ENCODE measurements at places on chromosomes 7 and 10.
A peak's percentile ranks its signal among the peaks of the same experiment; 100 is the strongest.

- no peak for DNase-seq
Observed at GRCh38 chr7:116166156-116166555, 44.2 kb upstream of the TES start.

DNA sequence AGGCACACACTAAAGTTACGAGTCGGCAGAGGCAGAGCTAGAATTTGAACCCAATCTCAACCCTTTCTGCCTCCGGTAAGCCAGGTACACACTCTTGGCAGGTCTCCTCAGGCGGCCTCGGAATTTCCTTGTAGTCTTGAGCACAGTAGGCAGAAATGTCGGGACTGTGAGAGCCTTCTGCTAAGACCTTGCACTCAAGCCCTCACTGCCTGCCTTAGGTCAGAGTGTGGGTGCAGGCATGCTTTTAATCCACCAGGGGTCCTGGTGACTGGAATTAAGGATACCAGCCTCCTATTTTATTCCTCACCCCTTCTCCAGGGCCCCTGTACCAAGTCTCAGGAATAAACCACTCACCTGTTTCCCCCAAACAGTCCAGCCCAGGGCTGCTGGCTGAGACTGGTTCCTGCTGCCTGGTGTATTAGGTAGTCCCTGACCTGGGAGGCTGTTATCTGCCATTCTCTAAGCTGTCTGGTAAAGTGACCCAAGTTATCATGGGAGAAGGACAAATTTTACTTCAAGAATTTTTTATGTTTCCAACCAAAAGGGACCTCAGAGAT is 855 bp downstream of the ATP6V1F start:
- no peak for DNase-seq

DNA sequence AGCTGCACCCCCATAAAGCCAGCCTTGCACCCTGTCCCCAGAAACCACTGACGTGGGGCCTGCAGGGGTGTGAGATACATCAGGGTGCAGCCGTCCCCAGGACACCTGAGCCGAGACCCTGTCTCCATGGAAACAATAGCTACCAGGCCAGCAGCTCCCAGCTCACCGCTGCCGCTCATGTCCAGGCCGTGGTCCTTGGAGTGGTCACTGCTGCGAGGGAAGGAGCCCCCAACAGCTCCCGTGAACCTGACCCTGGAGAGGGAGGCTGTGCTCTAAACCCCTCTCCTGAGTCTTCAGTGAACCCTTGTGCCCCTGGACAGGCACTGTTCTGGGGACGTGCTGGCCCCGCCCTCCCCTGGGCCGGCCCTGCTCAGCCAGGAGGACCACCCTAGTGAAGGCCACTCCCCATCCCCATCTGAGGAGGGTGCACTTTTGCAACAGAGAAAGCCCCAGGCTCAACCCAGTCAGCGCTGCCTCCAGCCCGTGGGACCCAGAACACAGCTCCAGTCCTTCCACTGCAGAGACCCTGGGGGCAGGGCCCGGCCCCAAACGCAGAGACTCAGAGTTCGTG is 19.6 kb upstream of the INPP5A start:
- peak; percentile 63 for DNase-seq

DNA sequence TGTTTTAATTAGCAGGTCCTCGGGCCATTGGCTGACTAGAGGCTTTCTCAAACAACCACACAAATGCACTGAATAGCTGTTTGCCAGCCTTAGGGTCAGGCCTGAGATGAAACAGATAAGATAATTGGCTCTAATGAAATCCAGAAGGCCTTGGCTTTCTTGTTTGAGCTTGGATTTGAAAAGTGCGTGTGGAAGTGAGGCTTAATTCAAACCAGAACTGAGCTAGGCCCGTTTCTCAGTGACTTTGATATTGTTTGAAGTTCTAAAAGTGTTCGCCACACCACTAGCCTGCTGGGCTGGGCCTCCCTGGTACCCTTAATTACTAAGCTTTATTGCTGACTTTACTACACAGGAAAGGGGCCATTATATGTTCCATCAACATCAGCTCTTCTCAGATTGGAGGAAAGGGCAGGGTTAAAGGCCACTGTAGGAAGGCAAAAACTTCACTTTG is 270.6 kb downstream of the TWIST1 start:
- DNase-seq, result no peak

GRCh38 chr7:151897161-151897731 is 20.3 kb upstream of the PRKAG2 start:
- DNase-seq, result no peak

GRCh38 chr7:150503155-150503554 is 11.5 kb upstream of the GIMAP7 start:
- DNase-seq, result no peak

DNA sequence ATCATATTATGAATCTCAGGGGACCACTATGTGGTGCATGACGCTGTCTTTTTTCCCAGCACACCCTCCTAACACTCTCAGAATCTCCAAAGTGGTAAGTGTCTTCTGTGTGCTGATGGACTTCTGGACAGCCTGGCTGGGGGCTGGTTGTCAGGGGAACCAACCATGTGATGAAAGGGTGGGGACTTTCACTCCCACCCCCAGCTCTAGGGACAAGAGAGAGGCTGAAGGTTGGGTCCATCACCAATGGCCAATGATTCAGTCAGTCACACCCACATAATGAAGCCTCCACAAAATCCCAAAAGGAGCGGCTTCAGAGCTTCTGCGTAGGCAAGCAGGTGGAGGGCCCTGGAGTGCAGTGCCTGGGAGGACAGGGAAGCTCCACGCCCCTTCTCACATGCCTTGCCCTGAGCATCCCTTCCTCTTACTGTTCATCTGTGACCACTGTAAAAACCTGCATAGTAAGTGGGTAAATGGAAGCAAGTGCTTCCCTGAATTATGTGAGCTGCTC is 44.6 kb downstream of the RASGEF1A start:
- DNase-seq, result no peak

- DNase-seq, result no peak
Observed at GRCh38 chr7:115868369-115868768, 162.2 kb downstream of the TFEC start.

GRCh38 chr7:142642316-142642715 is 107.0 kb upstream of the PRSS1 start:
- DNase-seq, result no peak

- DNase-seq, result no peak
Observed at GRCh38 chr10:81096558-81096957, 558.9 kb downstream of the SH2D4B start.

- DNase-seq, result no peak
Observed at GRCh38 chr7:157612009-157612663, 275.3 kb downstream of the DNAJB6 start.

DNA sequence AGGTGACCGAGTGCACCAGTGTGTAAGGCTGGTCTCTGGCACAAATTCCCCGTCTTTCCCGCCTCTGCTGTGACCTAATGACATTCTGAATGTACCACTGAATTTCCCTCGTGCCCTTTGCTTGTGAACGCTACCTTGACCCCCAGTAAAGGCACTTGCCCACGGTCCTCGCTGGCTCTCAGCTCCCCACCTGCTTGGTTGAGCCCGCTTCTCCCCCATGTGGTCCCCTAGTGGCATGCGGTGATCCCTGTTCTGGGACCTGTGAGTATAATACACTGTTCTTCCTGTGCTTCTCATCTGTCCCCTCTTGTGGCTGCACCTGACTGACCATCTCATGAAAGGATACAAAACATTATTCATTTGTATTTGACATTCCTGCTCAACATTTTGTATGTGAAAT is 495.7 kb downstream of the INHBA start:
- no peak for DNase-seq
